ENCODE measurements at places on chromosomes 12 and 14.

DNA sequence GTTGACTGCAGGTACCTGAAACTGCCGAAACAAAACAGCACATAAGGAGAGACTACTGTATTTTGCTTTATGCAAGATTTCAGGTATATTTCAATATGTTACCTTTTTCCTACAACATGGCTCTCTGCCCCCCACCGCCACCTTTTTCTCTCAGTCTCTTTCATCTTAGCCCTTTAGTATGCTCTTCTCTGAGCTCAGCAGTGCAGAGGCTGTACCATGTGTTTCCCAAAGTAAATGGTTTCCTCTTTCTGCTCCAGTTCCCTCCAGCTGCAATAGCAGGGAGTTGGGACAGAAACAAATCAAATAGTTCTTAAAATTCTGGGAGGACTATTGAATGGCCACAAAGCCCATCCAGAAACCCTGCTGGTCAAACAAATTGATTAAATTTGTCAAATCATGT is 4.3 kb downstream of the AMN1 start:
- no peak for DNase-seq

- peak; percentile 91 for DNase-seq
These were observed 6.0 kb upstream of the GPR84 start for GRCh38 chr12:54370171-54370730.

- DNase-seq = no peak
These were observed 101.9 kb upstream of the ADAMTS20 start for GRCh38 chr12:43653917-43654316.

DNA sequence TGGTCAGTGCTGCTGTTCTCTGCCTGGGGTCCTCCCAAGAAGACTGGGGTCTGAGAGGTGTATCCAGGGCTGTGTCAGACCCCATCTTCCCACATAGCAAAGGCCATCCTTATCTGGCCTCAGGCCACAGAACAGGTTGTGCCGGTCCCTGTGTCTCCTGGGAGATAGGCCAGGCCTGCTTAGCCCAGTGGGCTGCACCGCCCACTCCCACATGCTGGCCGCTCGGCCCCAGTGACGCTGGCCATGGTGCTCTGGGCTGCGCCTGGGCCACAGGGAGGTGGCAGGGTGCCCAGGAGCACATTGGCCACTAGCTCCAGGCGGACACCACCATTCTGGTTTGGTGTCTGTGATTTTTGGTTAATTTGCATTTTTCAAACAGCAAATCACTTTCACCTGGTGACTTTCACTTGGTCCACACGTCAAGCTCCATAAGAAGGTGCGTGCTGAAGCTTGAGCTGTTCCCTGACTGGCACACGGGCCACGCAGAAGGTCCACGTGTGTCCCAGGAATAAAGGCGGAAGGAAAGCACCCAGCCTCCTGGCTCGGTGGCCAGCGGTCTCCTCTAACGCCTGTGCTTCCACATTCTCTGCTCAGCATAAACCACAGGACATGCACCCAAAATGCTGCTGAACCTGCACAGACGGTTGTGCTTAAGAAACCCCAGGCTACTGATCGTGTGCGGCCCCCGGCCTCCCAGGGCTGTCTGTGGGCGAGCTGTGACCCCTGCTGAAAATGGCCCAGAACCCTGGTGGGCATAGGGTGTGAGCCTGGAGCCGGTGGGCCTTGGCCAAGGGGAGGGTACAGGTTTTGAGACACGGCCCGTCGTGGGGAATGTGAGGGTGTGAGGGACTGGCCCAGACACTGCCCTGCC is 4.6 kb downstream of the FBRSL1 start:
- DNase-seq = no peak

- peak; percentile 46 for DNase-seq
These were observed 102.2 kb downstream of the GPHN start for GRCh38 chr14:66610154-66610563.

- no peak for DNase-seq
These were observed 108.1 kb upstream of the FOXN3 start for GRCh38 chr14:89524990-89525667.
